T-helper 2 cell (primary cell): ENCODE measurements at places on chromosomes 2 and 18.

DNA sequence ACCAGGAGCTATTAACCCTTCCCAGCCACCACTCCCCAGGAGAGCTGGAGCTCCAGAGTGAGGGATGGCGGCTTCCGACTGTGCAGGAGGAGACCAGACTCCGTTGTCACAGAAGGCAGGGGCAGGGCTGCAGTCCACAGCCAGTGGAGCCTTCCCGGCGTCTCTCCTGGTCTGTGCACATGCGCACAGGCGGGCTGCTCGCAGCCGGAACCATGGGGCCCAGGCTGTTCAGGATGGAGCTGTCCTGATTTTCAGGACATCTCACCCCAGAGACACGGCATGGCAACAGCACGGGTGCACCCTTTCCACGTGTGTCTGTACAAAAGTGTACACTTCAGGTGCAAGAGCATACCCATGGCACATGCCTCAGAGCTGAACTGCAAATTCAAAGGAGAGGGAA, 28.9 kb downstream of the EIPR1 start:
- no peak for DNase-seq

GRCh38 chr2:2243666-2244065, 87.4 kb downstream of the MYT1L start:
- no peak for DNase-seq

DNA sequence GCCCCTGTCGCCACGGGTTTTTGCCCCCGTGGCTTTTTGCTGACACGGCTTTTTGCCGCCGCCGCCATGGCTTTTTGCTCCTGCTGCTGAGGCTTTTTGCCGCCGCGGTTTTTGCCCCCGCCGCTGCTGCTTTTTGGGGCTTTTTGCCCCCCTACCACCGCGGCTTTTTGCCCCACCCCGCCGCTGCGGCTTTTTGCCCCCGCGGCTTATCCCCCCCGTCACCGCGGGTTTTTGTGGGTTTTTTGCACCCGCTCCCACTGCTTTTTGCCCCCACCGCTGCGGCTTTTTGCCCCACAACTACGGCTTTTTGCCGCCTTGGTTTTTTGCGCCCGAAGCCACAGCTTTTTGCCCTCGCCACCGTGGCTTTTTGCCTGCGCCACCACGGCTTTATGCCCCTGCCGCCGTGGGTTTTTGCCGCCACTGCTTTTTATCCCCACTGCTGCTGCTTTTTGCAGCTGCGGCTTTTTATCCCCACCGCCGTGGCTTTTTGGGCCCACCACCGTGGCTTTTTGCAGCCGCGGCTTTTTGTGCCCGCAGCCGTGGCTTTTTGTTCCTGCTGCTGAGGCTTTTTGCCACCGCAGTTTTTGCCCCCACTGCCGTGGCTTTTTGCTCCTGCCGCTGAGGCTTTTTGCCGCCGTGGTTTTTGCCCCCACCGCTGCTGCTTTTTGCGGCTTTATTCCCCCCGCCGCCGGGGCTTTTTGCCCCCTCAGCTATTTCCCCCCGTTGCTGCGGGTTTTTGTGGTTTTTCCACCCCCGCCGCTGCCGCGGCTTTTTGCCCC, 2798.0 kb upstream of the TEKT4 start:
- DNase-seq = no peak

DNA sequence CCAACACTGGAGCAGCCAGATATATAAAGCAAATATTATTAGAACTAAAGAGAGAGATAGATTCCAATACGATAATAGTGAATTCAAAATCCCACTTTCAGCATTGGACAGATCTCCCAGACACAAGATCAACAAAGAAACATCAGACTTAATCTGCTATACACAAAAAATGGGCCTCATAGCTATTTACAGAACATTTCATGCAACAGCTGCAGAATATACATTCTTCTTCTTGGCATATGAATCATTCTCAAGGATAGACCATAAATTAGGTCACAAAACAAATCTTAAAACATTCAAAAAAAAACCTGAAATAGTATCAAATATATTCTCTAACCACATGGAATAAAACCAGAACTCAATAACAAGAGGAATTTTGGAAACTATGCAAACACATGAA, 23.8 kb upstream of the BAZ2B start:
- DNase-seq = no peak

GRCh38 chr2:7363906-7364305, 446.7 kb downstream of the RNF144A start:
- DNase-seq = no peak

- DNase-seq = no peak
Observed at GRCh38 chr2:39805936-39806608, 27.0 kb upstream of the THUMPD2 start.

DNA sequence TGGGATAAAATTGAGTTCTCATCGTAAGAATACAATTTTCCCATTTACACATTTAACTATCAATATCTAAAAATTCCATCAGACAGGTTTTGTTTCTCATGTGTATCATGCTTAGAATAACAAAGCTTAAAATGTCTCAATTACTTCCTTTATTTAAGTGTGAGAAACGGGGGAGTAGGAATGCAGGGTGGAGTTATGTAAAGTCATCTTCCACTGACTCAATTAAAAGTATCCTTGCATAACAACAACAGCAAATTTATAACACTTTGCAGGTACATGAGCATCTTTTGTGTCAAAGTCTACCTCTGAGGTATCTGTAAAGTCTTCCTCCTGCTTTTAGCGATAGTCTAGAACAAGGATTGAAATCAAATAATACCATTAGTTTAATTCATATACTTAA, 327.1 kb downstream of the EPHA4 start:
- no peak for DNase-seq

GRCh38 chr2:61471905-61472805, 1.3 kb upstream of the USP34 start:
- DNase-seq = no peak

DNA sequence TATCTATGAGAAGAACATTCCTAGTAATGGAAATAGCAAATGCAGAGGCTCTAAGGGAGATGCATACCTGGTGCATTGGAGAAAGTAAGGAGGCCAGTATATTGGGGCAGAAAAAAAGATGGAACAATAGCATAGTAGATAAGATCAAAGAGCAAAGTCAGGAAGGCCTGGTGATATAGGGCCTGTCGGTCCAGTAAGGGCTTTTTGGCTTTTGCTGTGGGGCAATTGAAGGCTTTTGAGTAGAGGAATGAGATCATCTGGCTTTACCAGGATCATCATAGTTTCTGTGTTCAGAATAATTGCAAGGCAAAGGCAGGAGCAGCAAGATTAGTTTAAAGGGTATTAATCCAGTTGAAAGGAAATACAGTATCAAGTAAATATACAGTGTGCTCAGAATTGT, 111.8 kb downstream of the EHBP1 start:
- DNase-seq = no peak

GRCh38 chr2:171166328-171166983, 5.8 kb upstream of the TLK1 start:
- DNase-seq = no peak

DNA sequence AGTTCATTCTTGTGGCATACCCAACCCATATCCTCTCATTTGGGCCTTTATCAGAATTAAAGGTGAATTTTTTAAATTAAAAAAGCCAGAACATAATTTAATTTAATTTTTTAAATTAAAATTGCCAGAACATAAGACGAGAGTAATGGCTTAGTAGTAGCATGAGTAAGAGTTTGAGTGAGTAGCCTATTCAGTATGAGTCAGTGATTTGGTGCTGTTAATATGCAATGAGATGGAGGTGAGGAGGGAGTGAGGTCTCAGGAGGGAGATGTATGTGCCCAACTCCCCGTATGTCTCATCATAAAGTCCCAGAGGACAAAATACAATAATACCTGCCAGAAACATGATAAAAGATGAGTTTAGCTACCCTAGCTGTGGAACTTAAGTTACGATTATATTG, 115.3 kb upstream of the THOC1 start:
- no peak for DNase-seq

DNA sequence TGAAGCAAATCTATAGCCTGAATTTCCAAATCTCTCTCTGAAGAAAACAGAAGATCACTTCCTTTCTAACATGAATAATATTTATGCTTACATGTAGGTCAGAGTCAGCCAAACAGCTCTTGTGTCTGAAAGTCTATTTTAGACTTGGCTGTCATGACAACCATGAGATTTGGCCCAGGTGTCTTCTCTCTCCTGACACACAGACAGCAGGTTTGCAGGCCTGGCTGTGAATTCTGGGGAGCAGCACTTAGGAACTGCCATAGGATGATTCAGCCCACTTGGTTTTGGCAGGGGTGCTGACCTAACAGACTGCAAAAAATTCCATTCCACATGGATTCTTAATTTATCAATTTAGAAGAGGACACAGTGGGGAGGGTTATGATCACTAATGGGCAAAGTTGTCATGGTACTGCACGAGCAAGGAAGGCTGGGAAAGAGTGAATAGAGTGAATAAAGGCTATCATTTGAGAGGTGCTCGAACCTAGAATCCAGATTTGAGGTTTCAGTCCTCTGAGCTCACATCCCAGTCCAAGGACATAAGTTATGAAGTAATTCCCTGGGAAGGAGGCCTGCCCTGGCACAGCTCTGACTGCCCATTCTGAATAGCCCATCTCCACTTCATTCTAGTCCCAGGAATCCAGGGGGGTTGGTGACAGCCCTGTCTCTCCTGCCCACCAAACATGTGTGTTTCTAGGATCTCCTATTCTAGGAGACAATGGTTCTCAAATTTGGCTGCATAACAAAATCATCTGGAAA, 453.9 kb upstream of the TRIB2 start:
- DNase-seq = no peak

GRCh38 chr2:102789349-102790090, 27.7 kb downstream of the TMEM182 start:
- no peak for DNase-seq

- no peak for DNase-seq
Observed at GRCh38 chr2:216497382-216498069, 1.1 kb upstream of the RPL37A start.

GRCh38 chr2:86011449-86011941, 94.2 kb downstream of the POLR1A start:
- DNase-seq = no peak

DNA sequence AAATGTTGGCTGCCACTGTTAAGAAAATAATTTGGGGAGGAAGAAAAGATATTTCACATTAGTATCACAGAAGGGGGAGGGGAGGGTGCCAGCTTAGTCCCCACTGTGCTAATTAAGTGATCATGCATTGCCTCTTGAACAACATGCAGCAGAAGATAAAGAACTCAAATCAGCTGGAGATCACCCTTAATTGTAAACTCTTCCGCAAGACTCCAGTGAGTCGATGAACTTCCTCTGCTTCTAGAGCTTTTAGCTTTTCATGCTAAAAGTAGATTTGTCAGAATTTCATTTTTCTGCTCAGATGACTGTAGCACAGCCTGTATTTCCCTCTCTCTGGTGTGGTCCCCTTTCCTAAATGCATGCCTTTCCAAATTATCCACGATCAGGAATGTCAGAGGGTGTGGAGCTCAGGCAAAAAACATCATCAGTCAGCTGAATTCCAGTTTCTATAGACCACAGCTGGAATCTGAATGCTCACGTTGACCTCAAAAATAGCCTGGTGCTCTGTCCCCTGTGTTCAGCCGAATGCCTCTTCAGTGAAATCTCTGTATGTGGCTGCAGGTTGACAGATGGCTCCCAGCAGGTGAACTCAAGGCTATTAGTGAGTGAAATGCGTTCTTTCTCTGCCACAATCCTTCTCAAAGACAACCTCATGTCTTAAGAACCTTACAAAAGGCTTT, 156.8 kb upstream of the UNC80 start:
- no peak for DNase-seq

DNA sequence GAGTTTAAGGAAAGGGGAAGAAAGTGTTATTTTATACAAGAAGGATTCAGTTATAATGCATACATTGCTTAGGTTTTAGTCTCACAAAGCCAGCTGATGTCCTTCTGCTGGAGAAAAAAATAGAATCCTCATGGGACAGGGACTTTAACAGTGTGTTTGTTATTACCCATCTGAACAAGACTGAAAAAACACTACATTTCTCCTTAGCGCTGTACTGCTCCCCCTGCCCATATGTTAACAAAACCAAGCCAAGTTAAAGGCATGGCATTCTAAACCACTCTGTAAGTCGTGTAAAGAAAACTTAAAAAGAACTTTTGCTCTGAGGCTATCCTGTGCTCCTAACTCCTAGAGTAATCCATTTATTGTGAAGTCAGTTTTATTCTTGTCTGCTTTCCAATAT, 102.6 kb upstream of the NYAP2 start:
- DNase-seq = no peak

GRCh38 chr2:145157036-145157675, 637.2 kb upstream of the ZEB2 start:
- DNase-seq = no peak

- no peak for DNase-seq
Observed at GRCh38 chr2:38560092-38560491, 42.6 kb downstream of the HNRNPLL start.

DNA sequence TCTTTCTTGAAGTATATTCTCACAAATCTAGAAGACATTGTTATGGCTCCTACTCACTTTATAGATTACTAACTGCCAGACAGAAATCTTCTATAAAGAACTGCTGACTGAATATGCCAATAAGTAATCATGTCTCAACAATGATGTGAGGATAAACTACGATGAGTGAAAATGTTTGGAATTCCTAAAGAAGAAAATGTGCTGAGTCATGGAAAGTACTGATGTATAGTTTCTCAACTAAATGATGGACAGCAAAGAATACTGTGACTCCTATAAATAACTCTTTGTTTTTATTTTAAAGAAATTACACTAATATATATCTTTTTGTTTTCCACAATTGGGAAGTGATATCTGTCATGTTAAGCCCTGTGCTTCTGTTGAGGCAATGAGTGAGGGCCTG, 232.9 kb downstream of the LNPK start:
- DNase-seq = no peak

DNA sequence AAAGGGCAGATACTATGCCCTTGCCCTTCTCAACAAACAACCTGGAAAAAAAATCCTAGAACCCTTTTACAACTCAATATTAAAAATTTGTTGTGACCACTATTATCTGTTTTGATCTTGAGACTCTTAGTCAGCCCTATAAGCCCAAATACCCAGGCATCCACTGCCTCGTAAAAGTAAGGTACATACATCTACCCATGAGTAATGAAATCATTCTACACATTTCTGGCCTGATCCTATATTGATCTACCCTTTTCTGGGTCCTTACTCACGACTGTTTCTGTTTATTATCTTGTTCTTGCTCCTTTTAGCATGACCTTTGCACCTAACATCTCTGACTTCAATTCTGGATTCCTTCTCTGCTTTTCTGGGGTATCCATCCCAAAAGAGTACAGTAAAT, 56.8 kb downstream of the SCG2 start:
- DNase-seq = no peak

GRCh38 chr2:26298638-26299393, 47.1 kb upstream of the SELENOI start:
- DNase-seq = no peak

DNA sequence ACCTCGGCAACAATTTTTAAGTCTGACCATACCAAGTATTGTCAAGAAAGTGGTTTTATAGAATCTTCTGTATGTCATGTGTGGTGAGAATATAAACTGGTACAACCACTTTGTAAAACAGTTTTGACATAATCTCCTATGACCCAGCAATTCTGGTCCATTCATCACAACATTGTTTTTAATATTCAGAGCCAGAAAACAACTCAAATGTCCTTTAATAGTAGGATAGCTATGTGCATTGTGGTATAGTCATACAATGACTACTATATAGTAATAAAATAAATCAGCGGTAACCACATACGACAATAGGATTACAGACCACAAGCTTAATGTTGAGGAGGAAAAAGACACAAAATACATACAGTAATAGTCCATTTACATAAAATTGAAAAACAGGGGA, 175.2 kb upstream of the SPATS2L start:
- DNase-seq = no peak
